ENCODE measurements at places on chromosomes 16 and 17. TPM values are rescaled to one million over a fixed set of nuclear protein-coding genes. Genes with fewer than 3 reads are reported as not detected.

DNA sequence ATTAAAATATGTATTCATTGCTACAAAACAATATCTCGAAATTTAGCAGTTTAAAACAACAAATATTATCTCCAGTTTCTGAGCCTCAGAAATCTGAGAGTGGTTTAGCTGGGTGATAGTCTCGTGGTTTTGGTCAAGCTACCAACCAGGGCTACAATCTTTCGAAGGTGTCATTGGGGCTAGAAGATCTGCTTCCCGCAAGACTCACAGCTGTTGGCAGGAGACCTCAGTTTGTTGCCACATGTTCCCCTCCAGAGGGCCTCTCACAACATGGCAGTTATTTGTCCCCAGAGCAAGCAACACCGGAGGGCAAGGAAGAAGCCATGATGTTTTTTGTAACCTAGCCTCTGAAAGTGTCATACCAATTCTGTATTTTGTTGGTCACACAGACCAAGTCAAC, 12.0 kb upstream of the BCAS3 start:
- no peak for DNase-seq

DNA sequence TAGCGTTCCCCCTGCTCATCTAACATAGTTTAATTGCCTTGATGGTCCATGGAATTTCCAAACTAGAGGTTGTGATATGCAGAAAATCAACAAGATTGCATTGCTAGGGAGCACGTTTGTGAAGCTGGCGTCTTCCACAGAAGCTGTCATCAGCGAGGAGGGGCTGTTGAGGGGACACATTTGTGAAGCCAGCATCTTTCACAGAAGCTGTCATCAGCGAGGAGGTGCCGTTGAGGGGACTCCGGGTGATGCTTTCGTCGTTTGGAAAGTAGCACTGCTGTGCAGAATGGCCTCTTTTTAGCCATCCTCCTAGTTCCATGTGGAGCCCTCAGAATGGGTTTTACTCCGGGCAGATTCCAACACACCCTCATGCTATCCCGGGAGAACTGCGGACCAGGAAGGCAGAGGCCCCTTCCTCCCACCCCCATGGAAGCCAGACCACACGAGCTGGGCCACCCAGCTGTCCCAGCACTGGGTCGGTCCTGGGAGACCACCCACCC, 119.6 kb upstream of the CHMP6 start:
- DNase-seq = no peak

The HEATR9 gene
- not detected for total RNA-seq

- DNase-seq = no peak
These were observed 203.7 kb upstream of the CDH5 start for GRCh38 chr16:66162821-66163220.

GRCh38 chr17:79742951-79743476, 12.3 kb downstream of the ENPP7 start:
- DNase-seq = no peak

GRCh38 chr16:68851601-68852000, 8.3 kb downstream of the TANGO6 start:
- no peak for DNase-seq

- DNase-seq = no peak
These were observed 1.3 kb downstream of the GNGT2 start for GRCh38 chr17:49209061-49209571.

GRCh38 chr16:12639044-12639443, 164.6 kb downstream of the CPPED1 start:
- no peak for DNase-seq

DNA sequence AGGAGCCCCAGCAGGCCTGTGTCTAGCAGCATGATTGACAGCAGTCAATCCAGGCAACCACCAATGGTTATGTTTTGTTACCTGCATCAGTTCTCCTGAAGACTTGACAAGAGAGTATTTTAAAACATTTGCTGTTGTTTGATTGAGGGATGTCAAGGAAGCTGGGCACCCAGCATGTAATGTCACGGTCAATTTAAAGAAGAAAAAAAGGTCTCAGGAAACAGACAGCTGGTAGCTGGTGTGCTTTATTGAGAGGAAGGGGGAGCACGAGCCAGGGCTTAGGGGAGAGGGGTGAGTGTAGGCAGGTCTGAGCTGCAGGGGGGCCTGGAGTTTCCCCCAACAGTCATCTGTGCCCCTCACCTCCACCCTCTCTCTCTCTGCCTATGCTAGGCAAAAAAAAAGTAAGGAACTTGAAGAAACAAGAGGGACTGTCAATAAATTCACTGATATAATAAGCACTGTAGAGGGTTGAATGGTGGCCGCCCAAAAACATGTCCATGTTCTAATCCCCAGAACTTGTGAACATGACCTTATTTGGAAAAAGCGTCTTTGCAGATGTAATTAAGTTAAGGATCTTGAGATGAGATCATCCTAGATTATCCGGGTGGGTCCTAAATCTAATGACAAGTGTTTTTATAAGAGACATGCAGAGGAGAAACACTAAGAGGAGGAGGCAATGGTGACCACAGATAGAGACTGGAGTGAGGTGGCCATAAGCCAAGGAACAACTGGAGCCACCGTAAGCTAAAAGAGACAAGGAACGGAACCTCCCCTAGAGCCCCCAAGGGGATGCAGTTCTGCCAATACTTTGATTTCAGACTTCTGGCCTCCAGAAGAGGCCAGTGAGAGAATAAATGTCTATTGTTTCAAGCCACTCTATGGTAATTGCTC, 14.5 kb downstream of the TSPOAP1 start:
- no peak for DNase-seq

The HIGD1B gene
- 2.1 TPM for total RNA-seq
